Right lobe of liver (tissue), 6 donors: ENCODE measurements at places on chromosomes 13 and 19.

DNA sequence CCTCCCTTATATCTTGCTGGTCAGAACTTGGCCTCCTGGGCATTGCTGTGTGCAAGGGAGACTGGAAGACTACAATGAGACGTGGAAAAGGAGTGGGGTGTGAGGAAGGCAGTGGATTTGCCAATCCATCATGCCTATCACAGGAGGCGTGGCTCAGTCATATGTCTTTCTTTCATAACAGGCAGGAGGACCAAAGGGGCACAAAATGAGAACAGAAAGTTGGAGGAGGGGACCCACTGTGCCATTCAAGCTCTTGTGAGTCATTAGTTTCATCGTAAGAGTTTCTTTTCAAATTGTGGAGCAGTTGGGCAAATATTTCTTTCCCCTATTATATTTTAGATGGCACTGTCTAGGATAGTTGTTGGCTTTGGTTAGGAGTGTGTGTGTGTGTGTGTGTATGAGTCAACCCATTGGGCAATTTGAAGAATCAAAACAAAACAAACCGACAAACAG lies 471.5 kb downstream of the TSHZ3 start:
- H3K4me1 ChIP-seq: no peaks in the 10 kb centered on the region
- no peak overlapping the region for H3K4me3 ChIP-seq
- no peaks in the 10 kb centered on the region for H3K27me3 ChIP-seq
- no peaks in the 10 kb centered on the region for H3K36me3 ChIP-seq
- no peak overlapping the region for H3K27ac ChIP-seq

- no peak within 1 kb of the TSS for H3K27ac ChIP-seq
- H3K4me1 ChIP-seq: no peaks in the 10 kb centered on the region
- H3K36me3 ChIP-seq: no peaks in the 10 kb centered on the region
- DNase-seq: no peak
- H3K4me3 ChIP-seq: peak within 1 kb of the TSS; percentile 24
Observed at GRCh38 chr19:46495786-46496099, at the start of gene PNMA8B. PNMA8B (minus strand) TSS chr19:46495867; CDS start chr19:46495465, 402 bp downstream.

DNA sequence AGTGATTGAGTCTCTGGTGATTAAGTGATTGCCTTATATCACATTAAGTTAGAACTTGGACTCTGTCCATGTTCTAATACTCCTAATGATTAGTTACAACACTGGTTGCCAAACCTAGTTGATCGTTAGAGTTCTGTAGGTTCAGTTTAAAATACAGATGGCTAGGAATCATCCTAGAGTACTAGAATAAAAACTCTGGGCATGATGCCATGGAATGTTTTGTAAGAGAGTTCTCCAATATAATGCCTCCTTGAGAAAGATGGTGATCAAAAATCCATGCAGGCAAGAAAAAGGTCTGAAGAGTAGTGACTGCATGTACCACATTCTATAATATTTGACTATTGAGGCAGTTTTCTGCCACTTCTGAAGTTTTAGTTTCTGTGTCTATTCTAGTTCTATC lies 176.3 kb downstream of the GPC5 start:
- no peaks in the 10 kb centered on the region for H3K36me3 ChIP-seq
- H3K27ac ChIP-seq: no peak overlapping the region
- no peak overlapping the region for H3K4me3 ChIP-seq
- no peak for DNase-seq

- no peak for DNase-seq
- H3K4me3 ChIP-seq: no peak overlapping the region
- no peaks in the 10 kb centered on the region for H3K36me3 ChIP-seq
- H3K27ac ChIP-seq: peak overlapping the region; percentile 98
- no peaks in the 10 kb centered on the region for H3K27me3 ChIP-seq
- H3K4me1 ChIP-seq: peaks cover 24% of the 10 kb centered on the region
Observed at GRCh38 chr19:5968431-5969373, 9.2 kb downstream of the RANBP3 start.

- H3K27ac ChIP-seq: no peak overlapping the region
- no peak overlapping the region for H3K4me3 ChIP-seq
- H3K27me3 ChIP-seq: no peaks in the 10 kb centered on the region
Observed at GRCh38 chr19:42208612-42209011, 8.9 kb downstream of the DEDD2 start.

- H3K36me3 ChIP-seq: no peaks in the 10 kb centered on the region
- H3K4me3 ChIP-seq: no peak overlapping the region
- H3K4me1 ChIP-seq: no peaks in the 10 kb centered on the region
- H3K27ac ChIP-seq: no peak overlapping the region
- DNase-seq: no peak
Observed at GRCh38 chr13:30607908-30608307, 9.8 kb upstream of the USPL1 start.

GRCh38 chr13:102793611-102794355 lies 5.0 kb downstream of the POGLUT2 start:
- no peak overlapping the region for H3K27ac ChIP-seq
- no peaks in the 10 kb centered on the region for H3K27me3 ChIP-seq
- H3K4me3 ChIP-seq: no peak overlapping the region
- DNase-seq: no peak
- H3K4me1 ChIP-seq: peaks cover 5% of the 10 kb centered on the region

DNA sequence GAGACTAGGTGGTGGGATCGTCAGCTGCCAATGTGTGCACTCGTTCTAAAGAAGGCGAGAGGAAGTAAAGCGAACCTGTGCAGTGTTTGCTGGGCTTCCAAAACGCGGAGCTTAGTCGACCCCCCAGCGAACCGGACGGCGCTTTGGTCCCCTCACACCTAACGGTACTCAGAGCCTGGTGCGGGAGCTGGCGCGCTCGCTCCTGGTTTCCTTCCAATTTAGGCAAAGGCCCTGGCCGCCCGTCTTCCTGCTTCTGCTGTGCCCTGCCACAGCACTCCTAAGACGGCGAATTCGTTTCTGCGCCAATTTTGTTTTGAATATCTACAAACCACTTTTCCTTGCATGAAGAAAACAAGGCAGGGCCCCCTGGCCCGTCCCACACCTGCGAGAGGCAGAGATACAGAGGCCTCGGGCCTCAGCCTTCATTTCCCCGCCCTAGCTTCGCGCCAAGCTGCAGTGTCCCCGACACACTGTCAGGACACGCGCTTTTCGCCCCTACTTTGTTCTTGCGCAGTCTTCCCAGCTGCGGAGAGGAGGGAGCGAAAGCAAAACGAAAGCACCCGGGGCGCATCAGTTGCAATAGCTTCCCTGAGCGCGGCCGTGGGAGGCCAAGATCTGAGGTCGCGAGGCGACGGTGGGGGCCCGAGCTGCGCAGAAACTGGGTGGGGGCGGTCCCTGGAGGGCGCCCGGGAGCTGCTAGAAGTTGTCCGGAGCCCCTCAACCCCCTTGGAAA lies 111.9 kb downstream of the KCNRG start:
- H3K36me3 ChIP-seq: no peaks in the 10 kb centered on the region
- no peak overlapping the region for H3K27ac ChIP-seq
- no peaks in the 10 kb centered on the region for H3K27me3 ChIP-seq
- DNase-seq: peak; percentile 68

DNA sequence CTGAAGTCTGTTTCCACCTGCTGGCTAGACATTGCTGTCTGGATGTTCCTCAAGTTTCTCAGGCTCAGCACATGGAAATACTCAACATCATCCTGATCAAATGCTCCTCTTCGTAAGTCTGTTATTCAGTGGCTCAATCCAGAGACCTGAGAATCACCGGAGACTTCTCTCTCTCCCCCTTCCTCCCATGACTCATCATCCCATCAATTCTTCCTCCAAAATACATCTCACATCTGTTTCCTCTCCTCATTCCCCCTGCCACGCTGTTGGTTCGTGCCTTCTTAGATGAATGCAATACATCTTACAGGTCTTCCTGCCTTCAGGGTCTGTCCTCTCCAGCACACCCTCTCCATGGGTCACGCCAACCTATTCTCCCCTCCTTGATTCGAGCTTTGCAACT lies 7.4 kb upstream of the RXFP2 start:
- no peak overlapping the region for H3K27ac ChIP-seq
- no peaks in the 10 kb centered on the region for H3K36me3 ChIP-seq
- H3K4me1 ChIP-seq: no peaks in the 10 kb centered on the region
- no peaks in the 10 kb centered on the region for H3K27me3 ChIP-seq
- no peak overlapping the region for H3K4me3 ChIP-seq
- DNase-seq: no peak

DNA sequence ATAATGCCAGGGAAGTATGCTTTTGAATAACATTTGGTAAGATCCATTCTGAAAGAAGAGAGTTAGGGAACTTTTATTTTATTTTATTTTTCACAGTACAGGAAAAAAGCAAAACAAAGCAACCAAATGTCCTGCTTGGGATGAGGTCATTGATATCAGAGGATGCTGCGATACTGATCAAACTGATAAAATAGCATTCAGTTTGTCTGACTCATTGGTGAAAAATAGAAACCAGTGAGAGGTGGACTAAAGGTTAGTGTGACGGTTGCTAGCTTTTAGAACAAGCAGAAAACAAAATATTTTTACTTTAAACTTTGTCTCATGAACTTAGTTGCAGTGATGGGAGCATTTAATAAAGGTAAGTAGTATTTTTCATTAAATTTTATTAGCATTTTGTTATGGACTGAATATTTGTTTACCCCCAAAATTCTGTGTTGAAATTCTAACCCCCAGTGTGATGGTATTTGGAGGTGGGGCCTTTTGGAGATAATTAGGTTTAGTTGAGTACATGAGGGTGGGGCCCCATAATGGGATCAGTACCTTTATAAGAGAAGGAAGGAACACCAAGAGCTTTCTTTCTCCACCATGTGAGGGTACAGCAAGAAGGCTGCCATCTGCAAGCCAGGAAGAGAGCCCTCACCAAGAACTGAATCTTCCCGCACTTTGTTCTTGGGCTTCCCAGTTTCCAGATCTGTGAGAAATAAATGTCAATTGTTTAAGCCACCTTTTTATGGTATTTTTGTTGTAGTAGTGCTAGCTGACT lies 37.3 kb downstream of the ITGBL1 start:
- DNase-seq: no peak
- no peak overlapping the region for H3K27ac ChIP-seq
- no peak overlapping the region for H3K4me3 ChIP-seq
- no peaks in the 10 kb centered on the region for H3K36me3 ChIP-seq
- H3K27me3 ChIP-seq: no peaks in the 10 kb centered on the region
- H3K4me1 ChIP-seq: no peaks in the 10 kb centered on the region

- DNase-seq: no peak
- no peaks in the 10 kb centered on the region for H3K4me1 ChIP-seq
- H3K36me3 ChIP-seq: no peaks in the 10 kb centered on the region
- no peaks in the 10 kb centered on the region for H3K27me3 ChIP-seq
- no peak overlapping the region for H3K27ac ChIP-seq
- no peak overlapping the region for H3K4me3 ChIP-seq
Observed at GRCh38 chr13:106377931-106378662, 157.4 kb downstream of the EFNB2 start.

DNA sequence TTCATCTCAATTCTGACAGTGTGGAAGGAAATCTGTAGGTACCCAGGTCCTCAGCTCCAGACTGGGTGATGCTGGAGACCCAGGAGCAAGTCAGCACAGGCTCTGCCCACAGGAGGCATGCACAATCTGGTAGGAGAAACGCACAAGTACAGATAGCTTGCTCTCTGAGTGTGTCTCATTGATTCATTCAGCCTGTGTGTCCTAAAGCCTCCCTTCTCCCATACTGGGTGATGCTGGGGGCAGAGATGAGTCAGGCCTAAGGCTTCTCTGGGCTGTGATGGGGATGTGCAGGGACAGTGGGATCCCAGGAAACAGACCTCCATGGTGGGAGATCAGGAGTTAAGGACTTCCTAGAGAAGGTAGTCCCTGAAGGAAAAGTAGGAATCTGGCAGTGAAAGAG lies 6.8 kb downstream of the ZNF526 start:
- H3K4me1 ChIP-seq: no peaks in the 10 kb centered on the region
- no peaks in the 10 kb centered on the region for H3K27me3 ChIP-seq
- DNase-seq: no peak

DNA sequence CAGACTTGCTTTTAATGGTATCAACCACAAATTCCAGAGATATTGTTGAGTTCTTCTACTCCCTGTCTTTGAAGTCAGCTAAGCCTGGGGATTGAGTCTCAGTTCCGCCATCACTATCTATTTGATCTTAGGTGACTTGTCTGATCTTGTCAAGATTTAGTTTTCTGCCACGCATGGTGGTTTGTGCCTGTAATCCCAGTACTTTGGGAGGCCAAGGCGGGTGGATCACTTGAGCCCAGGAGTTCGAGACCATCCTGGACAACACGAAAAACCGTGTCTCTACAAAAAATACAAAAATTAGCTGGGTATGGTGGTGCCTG lies 376.9 kb downstream of the FGF9 start:
- no peaks in the 10 kb centered on the region for H3K27me3 ChIP-seq
- no peaks in the 10 kb centered on the region for H3K4me1 ChIP-seq
- DNase-seq: no peak
- H3K27ac ChIP-seq: no peak overlapping the region
- no peak overlapping the region for H3K4me3 ChIP-seq

DNA sequence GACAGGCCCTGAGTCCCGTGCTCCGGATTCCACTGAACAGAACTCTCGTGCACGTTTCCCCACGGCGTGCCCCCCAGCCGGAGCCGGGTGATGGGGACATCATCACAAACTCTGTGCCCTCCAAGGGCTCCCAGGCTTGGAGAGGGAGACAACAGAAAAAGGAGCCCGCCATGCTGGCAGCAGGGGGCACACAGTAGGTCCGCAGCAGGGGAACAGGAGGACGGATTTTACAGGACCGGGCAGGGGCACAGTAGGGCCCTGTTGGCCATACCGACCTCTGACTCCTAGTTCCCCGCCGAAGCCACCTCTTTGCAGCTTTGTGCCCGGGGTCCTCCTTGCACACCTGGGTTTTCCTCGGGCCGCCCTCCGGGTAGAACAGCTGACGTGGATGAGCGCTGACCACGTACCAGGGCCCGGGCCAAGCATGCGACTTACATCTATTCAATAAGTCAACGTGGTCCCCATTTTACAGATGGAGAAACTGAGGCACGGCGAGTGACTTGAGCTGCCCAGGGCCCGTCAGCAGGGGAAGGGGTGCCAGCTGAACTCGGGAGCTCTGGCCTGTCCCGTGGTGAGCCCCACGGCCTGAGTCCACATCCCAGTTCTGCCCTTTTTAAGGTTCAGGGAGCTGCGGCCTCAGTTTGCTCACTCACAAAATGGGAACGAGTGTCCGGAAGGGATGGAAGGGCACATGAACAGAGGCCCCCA lies 10.2 kb upstream of the ONECUT3 start:
- no peaks in the 10 kb centered on the region for H3K4me1 ChIP-seq
- H3K4me3 ChIP-seq: no peak overlapping the region
- no peak for DNase-seq

DNA sequence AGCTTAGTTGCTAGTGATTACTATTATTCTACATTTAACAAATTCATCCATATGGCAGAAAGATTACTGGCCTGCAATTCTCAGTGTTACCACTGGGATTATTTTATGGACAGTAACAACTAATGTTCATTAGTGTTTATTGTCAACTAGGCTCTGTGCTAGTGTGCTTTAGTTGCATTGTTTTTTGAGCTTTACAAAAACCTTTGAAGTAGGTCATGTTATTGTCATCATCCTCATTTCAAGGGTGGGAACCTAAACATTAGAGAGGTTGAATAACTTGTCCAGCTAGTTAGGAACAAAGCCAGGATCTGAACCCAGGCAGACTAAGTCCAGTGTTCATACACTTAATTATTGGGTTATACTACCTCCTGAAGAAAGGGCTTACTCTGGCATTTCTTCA lies 27.8 kb upstream of the TDRD3 start:
- H3K4me1 ChIP-seq: no peaks in the 10 kb centered on the region
- no peaks in the 10 kb centered on the region for H3K27me3 ChIP-seq
- H3K36me3 ChIP-seq: no peaks in the 10 kb centered on the region
- H3K4me3 ChIP-seq: no peak overlapping the region

GRCh38 chr13:112711528-112712265 lies 21.9 kb downstream of the ATP11A start:
- H3K27me3 ChIP-seq: no peaks in the 10 kb centered on the region
- H3K4me3 ChIP-seq: no peak overlapping the region
- DNase-seq: peak; percentile 84
- H3K27ac ChIP-seq: peak overlapping the region; percentile 83
- H3K36me3 ChIP-seq: no peaks in the 10 kb centered on the region
